SK-N-SH (cell line): ENCODE measurements at places on chromosomes 16 and 17. TPM values are rescaled to one million over a fixed set of nuclear protein-coding genes. Genes with fewer than 3 reads are reported as not detected.

Gene KRTAP1-5
- not detected in 2 replicates for polyA plus RNA-seq

DNA sequence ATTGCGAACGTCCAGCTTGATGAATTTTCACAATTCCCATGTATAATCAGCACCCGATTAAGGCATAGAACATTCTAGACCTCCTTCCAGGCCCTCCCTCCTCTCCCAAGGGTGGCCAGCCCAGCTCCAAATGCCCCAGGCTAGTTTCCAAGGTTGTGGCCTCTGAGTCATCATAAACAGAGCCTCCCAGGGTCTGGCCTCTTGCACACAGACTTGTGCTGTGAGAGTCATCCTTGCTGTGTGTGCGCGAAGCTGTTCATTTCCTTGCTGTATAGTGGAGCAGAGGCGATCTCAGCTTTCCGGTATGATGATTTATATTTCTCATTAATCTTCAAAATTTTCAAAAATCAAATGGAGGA is 20.5 kb upstream of the JPH3 start:
- DNase-seq, result peak; percentile 58
- no peak overlapping the region for H3K4me3 ChIP-seq
- H3K4me1 ChIP-seq, result peaks cover 19% of the 10 kb centered on the region
- H3K36me3 ChIP-seq, result no peaks in the 10 kb centered on the region
- H3K27ac ChIP-seq, result peak overlapping the region; percentile 48; the same call in 1 of the 2 replicates

DNA sequence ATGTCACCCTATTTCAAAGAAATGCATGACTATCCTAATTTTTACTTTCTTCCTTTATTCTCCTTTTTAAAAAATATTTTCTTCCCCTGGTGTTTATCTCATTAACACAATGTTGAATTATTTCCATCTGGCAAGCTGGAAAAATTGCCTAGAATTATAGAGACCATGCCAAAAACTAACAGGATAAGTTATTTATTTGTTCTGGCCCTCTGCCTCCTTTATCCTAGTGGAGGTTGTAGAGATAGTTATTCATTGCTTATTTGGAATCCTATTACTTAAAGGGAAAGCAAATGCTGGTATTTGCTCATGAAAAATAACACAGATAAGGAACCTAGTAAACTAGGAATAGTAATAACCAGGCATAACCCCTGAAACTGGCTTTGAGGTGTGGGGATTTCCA is 684.9 kb upstream of the KIF2B start:
- no peaks in the 10 kb centered on the region for H3K27me3 ChIP-seq
- no peak overlapping the region for H3K27ac ChIP-seq
- H3K4me1 ChIP-seq, result peaks cover 40% of the 10 kb centered on the region
- H3K36me3 ChIP-seq, result no peaks in the 10 kb centered on the region

- DNase-seq, result no peak
- H3K36me3 ChIP-seq, result no peaks in the 10 kb centered on the region
- no peak overlapping the region for H3K27ac ChIP-seq
- no peak overlapping the region for H3K4me3 ChIP-seq
- H3K4me1 ChIP-seq, result no peaks in the 10 kb centered on the region
Observed at GRCh38 chr17:27856676-27857432, 36.3 kb downstream of the LYRM9 start.

Gene MYH1
- polyA plus RNA-seq, result 0.03 and 0.06 TPM in 2 replicates

Gene ASPHD1
- 29.0 and 35.1 TPM in 2 replicates for polyA plus RNA-seq

GRCh38 chr17:31726980-31727427 is 132.0 kb downstream of the COPRS start:
- no peak overlapping the region for H3K4me3 ChIP-seq
- no peaks in the 10 kb centered on the region for H3K27me3 ChIP-seq
- no peaks in the 10 kb centered on the region; the same call in 1 of the 2 replicates for H3K4me1 ChIP-seq
- no peaks in the 10 kb centered on the region for H3K36me3 ChIP-seq
- no peak for DNase-seq

Gene HSF4
- polyA plus RNA-seq, result 33.4 and 44.4 TPM in 2 replicates

DNA sequence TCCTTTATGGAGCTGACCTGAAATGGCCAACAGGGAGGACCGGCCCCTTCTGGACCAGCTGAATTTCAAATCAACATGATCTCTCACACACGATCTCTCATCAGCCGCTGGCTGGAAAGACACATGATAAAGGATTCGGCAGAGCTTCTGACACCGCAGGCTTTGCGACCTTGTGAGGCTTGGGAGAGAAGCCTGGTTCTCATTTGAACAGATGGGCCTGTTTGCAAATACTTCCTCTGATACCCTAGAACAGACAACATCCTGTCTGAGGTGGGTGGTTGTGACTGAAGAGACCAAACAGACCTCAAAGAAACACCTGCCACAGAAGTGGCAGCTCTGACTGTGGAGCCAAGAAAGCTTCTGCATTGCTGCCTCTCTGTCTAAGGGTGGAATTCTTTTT is 77.9 kb upstream of the SDK2 start:
- H3K4me3 ChIP-seq, result no peak overlapping the region
- H3K27me3 ChIP-seq, result no peaks in the 10 kb centered on the region
- H3K27ac ChIP-seq, result peak overlapping the region; percentile 31; the same call in 1 of the 2 replicates
- H3K36me3 ChIP-seq, result no peaks in the 10 kb centered on the region

- H3K4me3 ChIP-seq, result no peak overlapping the region
- no peak for DNase-seq
- H3K36me3 ChIP-seq, result peaks cover 17% of the 10 kb centered on the region
- H3K27me3 ChIP-seq, result no peaks in the 10 kb centered on the region
Observed at GRCh38 chr17:55037828-55038227, 69.3 kb downstream of the STXBP4 start.

GRCh38 chr16:80457871-80458270 is 82.9 kb upstream of the DYNLRB2 start:
- no peak overlapping the region for H3K27ac ChIP-seq
- no peaks in the 10 kb centered on the region for H3K4me1 ChIP-seq
- no peak for DNase-seq

DNA sequence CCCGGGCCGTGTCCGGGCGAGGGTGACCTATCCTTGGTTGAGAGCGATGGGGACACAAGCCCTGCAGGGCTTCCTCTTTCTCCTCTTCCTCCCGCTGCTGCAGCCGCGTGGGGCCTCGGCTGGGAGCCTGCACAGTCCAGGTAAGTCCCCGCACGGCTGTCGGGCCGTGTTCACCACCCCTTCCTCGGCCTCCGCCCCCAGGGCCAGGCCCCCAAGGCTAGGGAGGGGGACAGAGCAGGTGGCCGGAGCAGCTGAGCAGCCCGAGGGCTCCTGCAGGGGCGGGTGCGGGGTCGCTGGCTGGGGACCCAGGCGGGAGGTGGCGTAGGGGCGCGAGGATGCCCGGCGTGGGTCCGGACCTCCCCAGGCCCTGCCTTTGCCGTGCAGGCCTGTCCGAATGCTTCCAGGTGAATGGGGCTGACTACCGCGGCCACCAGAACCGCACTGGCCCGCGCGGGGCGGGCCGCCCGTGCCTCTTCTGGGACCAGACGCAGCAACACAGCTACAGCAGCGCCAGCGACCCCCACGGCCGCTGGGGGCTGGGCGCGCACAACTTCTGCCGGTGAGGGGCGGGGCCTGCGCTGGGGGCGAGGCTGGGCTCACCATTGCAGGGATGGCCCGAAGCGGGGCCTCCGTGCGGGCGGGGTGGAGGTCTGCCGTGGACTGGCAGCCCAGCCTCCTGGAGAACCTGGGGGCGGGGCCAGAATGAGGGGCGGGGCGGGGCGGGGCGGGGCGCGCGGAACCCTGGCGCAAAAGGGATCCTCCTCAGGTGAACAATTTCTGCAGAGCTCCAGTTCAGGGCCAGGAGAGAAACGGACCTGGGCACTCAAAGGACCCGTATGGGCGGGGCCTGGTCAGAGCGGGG is 631 bp downstream of the KREMEN2 start:
- peaks cover 21% of the 10 kb centered on the region; the same call in 1 of the 2 replicates for H3K4me1 ChIP-seq
- peak; percentile 95 for DNase-seq
- no peak overlapping the region for H3K27ac ChIP-seq
- H3K4me3 ChIP-seq, result peak overlapping the region; percentile 50
- H3K36me3 ChIP-seq, result no peaks in the 10 kb centered on the region
- H3K27me3 ChIP-seq, result peaks cover 17% of the 10 kb centered on the region

Gene CSH2
- polyA plus RNA-seq, result not detected in 2 replicates

Gene MT1A
- polyA plus RNA-seq, result 3.5 and 5.4 TPM in 2 replicates

GRCh38 chr17:32267690-32268205 is 2.1 kb downstream of the RHBDL3 start:
- H3K27me3 ChIP-seq, result peaks cover 7% of the 10 kb centered on the region; the same call in 1 of the 2 replicates
- DNase-seq, result no peak
- no peaks in the 10 kb centered on the region for H3K36me3 ChIP-seq
- peaks cover 10% of the 10 kb centered on the region; the same call in 1 of the 2 replicates for H3K4me1 ChIP-seq
